ENCODE measurements at places on chromosomes 16 and 17.
A peak's percentile ranks its signal among the peaks of the same experiment; 100 is the strongest.

GRCh38 chr16:86590501-86591144 lies 12.3 kb downstream of the FOXL1 start:
- peak; percentile 89 for DNase-seq

DNA sequence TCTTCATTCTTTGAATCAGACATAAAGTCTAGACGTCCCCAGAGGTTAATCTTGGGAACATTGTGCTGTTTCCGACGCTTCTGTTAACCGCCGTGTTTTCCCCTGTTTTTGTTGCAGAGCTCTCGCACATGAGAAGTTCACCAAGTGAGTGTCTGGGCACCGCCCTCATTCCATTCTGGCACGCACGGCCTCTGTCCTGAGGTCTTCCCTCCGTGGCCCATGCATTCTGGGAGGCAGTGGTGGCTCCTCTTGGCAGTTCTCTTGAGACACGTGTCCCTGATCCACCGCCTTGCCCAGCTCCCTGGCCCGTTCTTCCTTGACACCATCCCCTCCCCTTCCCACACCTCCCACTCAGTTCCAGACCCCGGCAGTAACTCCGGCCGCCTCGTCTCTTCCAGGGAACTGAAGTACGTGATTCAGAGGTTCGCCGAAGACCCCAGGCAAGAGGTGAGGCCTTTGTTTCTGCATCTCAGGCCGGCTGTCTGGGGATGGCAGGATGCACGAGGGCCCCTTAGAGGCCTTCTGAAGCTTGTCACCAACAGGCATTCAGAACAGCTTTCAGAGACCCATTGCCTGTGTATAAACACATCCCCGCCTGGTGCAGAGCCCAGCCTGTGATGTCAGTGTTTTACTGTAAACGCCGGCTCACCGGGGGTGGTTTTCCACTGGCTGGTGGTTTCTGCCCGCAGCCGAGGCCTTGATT lies 85.9 kb upstream of the PLCG2 start:
- peak; percentile 74 for DNase-seq

GRCh38 chr17:55433029-55433628 lies 11.5 kb upstream of the MMD start:
- peak; percentile 65 for DNase-seq

- no peak for DNase-seq
Measured at GRCh38 chr17:14805348-14805747, 459.8 kb downstream of the PMP22 start.

DNA sequence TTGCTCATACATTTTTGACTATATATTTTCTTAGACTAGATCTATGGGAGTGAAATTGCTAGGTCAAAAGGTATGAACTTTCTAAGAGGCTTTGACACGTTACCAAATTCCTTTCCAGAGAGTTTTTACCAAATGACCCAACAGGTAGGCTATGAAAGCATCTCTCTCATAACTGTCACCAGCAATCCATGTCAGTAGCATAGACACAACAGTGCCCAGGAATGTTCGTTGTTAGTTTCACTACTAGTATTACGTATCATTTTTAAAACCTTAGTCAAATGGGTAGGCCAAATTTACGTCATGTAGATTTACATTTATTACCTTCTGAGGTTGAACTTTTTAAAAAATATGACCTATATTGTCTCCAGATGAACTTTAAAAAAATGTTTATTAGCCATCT lies 66.8 kb downstream of the MARCHF10 start:
- DNase-seq: no peak

DNA sequence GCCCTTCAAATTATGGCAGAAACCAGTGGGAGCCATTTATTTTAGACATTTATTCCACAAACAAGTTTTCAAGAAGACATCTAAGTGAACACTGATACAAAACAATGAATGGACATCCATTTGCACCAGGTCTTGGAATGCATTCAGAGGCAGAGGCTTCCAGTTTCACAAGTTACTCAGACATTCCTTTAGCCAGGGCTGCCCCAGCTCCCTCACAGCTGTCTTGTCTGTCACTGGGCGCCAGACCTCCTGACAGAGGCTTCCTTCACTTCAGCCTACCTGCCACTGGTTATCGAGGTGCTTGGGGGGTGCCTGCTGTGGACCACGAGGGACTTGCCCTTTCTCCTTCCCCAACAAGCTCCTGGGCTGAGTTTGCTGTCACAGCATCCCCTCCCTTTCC lies 19.2 kb downstream of the AQP8 start:
- DNase-seq: no peak

- DNase-seq: no peak
Measured at GRCh38 chr17:42111871-42112551, 503 bp downstream of the DHX58 start.

- DNase-seq: no peak
Measured at GRCh38 chr16:55624696-55625095, 31.1 kb upstream of the SLC6A2 start.

DNA sequence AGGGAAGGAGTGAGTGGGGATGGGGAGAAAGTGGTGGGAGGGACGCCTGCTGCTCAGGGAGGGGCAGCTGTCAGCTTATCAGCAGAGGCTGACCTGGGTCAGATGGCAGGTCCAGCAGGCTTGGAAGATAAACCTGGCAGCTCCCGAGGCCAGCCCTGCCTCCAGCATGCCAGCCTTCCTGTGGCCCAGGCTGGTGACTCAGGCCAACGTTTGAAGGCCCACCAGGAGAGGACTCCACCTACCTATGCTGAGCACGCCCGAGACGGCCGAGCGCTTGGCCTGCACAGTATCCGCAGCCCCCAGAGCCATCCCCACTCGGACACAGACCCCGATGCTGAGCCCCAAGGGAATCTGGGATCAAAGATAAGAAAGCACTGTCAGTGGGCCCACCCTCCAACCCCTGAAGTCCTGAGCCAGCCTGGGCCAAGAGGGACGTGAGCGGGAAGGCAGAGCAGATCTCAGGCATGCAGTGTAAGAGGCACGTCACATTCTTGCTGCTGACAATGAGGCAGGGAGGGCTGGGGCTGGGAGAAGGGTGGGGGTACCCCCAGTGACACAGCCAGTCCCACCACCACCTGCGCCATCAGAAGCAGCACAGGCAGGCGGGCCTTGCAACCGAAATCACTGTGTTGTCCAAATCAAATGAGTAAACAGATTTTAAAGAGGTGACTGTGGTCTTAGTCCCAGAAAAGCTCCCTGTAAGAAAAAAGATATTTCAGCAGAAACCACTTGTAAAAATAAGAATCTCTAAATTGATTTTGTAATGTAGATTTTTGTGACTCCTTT lies 12.4 kb downstream of the SLC47A2 start:
- DNase-seq: no peak

DNA sequence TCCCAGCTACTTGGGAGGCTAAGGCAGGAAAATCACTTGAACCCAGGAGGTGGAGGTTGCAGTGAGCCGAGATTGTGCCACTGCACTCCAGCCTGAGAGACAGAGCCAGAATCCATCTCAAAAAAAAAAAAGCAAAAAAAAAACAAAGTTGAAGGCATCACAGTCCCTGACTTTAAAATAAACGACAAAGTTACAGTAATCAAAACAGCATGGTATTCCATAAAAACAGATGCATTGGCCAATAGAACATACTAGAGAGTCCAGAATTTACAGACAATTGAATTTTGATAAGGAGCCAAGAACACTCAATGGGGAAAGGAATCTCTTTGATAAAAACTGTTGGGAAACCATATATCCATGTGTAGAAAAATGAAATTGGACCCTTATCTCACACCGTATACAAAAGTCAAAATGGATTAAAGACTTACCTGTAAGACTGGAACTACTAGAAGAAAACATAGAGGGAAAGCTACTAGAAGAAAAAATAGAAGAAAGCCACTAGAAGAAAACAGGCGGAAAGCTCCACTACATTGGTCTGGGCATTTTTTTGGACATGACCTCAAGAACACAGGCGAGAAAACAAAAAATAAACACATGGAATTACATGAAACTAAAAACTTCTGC lies 2.8 kb upstream of the EFCAB13 start:
- DNase-seq: no peak

DNA sequence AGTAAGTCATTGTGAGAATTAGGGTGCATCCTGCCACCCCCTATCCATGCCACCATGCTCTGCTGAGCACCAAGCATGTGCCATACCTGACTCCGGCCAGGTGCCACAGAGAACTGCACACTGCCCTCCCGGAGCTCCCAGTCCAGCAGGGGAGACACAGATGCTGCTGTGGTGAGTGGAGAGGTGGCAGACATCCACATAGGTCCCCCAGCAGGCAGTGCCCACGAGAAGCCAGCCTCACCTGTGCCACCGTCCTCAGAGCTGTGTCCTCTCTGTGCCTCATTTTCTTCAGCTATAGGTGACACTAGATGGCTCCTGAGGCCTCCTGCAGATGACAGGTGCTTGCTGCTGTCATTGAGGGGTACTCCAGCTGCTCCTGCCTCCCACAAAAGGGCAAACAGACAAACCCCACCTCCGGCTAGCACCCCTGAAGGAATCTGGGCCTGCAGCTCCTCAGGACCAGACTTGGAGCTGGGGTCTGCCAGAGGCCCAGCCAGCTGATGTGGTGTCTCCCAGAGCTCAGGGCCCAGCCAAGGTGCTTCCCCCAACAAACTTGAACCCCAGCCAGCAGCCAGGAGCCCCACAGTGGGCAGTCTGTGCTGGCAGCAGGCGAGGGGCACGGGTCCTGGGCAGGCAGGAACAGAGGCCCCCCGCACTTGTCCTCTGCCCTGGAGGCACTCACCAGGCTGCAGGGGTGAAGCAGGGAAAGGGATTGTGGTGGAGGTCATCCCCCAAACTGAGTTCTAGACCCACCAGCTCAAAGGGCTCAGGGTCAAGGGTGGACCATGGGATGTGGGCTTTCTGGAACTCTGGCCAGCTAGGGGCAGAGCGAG lies 17.1 kb downstream of the FOXJ1 start:
- no peak for DNase-seq

DNA sequence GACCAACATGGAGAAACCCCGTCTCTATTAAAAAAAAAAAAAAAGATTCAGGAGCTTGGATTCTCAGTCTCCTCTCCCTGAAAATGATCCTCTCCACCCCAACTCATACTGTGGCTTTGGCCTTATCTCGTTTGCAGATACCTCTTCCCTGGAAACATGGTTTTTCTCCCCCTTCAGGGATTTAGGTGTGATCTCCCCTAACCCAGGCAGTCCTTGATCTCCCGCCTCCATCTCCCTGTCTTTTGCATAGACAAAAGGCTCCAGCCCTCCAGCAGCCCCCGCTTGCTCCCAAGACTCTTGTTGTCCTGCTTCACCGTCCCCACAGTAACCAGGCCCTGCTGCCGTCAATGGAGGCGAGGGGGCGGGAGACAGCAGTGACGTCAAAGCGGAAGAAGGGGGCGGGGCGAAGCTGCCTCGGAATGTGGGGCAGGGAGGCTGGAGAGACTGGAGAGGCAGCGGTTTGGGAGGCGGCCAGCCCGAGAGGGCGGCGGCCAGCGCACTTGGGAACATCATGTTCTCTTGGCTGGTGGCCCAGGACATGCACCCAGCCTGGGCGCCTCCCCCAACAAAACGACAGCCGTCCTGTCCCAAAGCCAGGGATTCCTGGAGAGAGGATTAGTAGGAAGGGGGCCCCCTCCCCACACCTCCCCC lies 1.9 kb upstream of the PER1 start:
- DNase-seq: peak; percentile 100

GRCh38 chr17:79681628-79682261 lies 49.0 kb upstream of the ENPP7 start:
- no peak for DNase-seq

- no peak for DNase-seq
Measured at GRCh38 chr17:39608142-39608981, 642 bp upstream of the NEUROD2 start.

DNA sequence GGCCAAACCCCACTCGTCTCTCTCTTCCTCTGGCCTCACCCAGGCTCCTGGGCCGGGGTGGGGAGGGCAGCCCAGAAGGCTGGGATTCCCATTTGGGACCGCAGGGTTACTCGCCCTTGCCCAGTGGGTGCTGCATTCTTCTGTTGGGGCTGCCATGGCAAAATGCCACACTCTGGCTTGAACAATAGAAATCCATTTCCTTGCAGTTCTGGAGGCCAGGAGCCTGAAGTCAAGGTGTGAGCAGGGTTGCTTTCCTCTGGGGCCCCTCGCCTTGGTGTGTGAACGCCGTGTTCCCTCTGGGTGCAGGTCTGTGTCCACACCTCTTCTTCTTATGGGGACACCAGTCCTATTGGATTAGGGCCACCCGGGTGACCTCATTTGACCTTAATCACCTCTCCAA lies 105.8 kb upstream of the GSE1 start:
- no peak for DNase-seq

DNA sequence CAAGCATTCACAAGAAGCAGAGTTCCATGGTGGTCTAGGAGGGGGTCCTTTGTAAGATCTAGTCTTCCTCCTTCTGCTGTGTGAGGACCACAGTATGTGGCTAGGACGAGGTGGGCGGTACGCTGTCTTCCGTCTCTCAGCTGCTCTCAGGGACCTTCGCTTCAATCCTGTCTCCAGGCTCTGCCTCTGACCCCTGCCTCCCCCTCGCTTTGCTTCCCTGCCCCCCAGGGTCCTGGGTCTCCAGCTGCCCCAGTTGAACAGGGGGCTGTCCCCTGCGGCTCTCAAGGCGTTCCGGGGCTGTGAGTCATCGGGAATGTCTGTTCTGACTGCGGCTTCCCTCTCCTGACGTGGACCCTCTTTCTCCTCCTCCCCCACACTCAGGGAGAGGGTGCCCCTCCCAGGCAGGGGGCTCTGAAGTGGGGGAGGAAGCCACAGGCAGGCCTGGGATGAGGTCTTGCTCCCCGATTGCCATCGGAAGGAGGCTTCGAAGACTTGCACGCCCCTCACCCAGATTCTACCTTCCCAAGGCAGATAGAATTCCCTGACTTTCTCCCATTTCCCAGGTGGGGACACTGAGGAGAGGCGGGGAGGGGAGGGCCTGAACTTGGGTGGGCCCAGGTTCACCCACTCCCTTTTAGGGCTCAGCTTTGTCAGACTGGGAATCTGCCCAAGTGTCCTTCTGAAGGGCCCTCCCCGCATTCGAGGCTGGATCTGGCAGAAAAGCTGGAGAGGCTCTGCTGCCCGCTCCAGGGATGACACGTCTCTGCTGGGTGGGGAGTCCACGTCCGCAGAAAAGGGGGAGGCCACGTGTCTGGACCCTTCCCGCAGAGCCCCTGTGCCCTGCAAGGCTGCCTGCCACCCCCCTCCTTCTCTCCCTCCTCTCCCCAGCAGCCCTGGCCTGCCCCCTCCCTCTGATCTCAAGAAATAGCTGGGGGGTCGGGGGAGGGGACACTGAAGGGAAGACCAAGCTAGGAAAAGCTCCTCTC lies 9.1 kb upstream of the COL1A1 start:
- DNase-seq: peak; percentile 99

DNA sequence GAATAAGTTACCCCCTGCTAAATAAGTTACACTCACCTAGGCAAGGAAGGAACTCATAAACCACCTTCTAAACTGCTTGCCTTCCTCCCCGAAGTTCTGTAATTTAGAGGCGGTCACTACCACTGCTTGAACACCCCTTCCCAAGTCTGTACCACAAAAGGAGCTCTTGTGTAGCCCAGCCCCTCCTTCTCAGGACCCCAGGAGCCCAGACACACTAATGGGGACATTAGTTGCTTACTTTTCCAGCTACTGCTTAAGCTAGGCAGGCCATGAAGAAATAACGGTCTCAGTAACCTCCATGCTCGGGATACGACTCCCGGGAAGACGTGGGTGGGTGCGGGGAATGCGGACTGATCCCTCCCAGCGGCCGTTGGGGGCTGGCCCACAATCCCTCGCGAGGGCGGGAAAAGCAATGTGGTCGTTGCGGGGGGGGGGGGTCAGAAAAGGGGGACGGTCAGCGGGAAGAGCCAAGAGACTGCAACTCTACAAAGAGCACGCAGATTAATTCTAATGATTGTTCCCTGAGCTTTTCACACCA lies at the start of gene TEX14:
Gene TEX14, minus strand, starts transcription at position 345 of the 538 bp plus-strand sequence. CDS start 40,044 bp downstream, outside the sequence.
- DNase-seq: no peak
